ENCODE measurements at places on chromosomes 3 and 15.

GRCh38 chr3:151305060-151305774, 11.4 kb downstream of the GPR87 start:
- no peak for DNase-seq

DNA sequence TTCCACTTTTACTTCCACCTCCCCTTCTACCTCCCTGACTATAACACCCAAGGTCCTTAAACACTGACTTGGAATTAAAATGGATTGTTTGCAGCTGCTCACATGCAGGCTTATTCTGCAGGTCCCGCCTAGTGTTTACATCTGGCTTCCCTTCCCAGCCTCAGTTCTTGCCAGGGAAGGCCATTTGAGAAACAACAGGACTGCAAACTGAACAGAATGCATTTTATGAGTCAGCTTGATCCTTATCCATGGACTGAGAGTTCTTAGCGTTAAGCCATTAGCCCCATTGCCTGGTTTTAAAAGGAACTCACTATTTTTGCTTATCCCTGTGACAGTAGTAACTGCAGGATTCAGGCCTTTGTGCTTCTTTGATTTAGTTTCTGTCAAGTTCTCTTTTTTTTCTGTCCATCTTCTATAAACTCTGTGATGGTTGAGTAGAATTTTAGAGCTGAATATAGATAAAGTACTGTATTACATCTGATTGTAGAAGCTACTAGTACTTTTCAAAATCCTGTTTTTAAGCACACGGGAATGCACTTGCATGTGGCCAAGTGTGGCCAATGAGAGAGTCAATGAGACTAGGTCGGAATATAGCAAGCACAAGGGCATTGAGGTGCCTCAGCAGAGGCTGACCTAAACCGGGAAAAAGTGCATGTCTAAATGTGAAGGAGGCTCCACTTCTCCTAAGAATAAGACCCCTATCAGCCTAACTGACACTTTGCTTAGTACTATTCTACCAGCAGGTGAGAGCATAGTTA, 106.4 kb downstream of the TUSC7 start:
- DNase-seq, result no peak

GRCh38 chr15:39127925-39128617, 452.8 kb upstream of the THBS1 start:
- DNase-seq, result no peak

DNA sequence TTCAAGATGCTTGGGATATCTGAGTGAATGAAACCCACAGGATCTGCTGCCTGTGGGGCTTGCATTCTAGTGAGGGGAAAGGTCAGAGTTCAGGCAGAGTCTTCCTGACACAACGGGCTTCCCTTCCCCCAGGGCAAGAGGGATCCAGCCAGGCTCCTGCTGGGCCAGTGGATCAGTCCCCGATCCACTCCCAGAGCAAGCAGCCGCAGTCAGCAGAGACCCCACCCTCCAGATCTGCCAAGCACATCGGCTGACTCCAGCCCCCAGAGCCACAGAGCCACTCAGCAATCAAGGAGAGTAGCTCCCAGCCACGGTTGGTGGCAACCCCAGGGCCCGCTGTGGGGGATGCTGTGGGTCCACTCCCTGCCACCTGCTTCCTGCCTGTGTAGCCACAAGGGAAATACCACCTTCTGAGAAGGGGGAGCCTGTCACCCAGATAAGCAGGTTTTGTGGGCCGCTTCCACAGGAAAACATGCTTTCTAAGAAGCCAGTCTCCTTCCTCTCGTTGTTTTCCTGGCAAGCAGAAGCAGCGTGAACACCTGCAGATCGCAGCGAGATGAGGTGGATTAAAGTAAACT, 44.9 kb downstream of the CPN2 start:
- no peak for DNase-seq

GRCh38 chr3:182692021-182692420, 101.3 kb upstream of the ATP11B start:
- DNase-seq, result no peak

- no peak for DNase-seq
Measured at GRCh38 chr15:81296673-81297072, 27.3 kb downstream of the STARD5 start.

DNA sequence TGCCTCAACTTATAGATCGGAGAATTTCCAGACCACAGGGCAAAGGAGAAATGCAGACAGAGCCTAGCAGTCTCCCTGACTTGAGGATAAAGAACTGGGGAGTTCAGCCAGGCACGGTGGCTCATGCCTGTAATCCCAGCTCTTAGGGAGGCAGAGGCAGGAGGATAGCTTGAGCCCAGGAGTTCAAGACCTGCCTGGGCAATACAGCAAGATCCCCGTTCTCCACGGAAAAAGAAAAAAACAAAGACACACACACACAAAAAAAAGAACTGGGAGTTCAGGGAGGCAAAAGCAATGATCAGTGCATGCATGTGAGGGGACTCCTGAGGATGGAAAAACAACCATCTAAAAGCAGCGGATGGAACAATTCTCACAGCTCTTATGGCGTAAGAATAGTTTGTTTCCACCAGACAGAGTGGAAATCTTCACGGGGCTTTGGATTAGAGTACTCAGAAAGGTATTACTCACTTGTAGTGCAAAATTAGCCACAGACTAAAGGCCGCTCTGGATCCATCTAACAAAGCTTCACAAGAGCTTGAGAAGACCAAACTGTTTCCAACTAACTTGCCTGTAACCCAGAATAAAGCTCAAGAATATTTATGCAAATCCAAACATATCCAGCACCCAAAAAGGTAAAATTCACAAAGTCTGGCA, 16.3 kb downstream of the SEC11A start:
- no peak for DNase-seq

- no peak for DNase-seq
Measured at GRCh38 chr3:145094355-145094941, 1066.5 kb downstream of the PLOD2 start.

- no peak for DNase-seq
Measured at GRCh38 chr3:116808725-116809124, 99.1 kb downstream of the TUSC7 start.

DNA sequence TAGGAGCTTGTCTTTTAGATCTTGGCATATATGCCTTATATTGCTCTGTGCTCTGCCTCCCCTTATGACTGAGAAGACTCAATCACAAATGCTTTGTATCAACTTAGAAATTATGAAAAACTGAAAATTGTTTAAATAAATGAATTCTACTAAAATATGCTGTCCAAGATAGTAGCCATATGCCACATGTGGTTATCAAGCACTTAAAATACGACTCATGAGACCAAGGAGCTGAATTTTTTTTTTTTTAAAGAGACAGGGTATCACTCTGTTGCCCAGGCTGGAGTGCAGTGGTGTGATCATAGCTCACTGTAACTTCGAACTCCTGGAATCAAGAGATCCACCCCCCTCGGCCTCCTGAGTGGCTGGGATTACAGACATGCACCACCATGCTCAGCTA, 118.3 kb downstream of the RFTN1 start:
- no peak for DNase-seq

- no peak for DNase-seq
Measured at GRCh38 chr3:27659279-27660021, 62.7 kb downstream of the EOMES start.

- DNase-seq, result no peak
Measured at GRCh38 chr15:40493089-40493840, 22.5 kb downstream of the CHST14 start.

- DNase-seq, result no peak
Measured at GRCh38 chr3:135513106-135514059, 452.1 kb upstream of the PPP2R3A start.

DNA sequence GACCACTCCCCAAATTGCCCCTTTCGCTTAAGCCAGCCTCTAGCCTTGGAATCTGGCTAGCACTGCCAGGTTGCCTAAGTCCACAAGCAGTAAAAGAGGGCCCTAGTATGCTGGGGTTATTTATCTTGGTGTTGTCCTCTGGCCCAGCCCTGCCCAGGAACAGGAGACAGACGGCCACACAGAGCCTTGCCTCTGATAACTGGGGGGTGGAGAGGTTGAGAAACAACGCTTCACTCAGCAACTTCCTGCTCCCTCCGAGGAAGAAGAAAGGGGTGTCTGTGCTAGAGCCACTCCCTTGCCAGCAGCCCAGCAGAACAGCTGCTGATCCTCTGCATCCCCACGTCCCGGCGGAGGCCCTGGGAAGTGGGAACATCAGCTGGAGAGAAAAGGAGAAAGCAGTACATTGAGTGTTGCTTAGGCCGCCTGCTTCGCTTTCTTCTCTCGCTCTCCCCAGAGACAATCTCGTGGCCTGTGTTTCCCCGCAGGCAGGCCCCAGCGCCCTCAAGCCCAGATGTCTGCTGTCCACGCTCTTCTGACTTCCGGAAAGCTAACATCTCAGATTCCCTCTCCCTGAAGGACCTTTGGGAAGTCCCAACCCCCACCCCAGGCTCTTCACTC, 22.6 kb upstream of the C3orf70 start:
- DNase-seq, result no peak

DNA sequence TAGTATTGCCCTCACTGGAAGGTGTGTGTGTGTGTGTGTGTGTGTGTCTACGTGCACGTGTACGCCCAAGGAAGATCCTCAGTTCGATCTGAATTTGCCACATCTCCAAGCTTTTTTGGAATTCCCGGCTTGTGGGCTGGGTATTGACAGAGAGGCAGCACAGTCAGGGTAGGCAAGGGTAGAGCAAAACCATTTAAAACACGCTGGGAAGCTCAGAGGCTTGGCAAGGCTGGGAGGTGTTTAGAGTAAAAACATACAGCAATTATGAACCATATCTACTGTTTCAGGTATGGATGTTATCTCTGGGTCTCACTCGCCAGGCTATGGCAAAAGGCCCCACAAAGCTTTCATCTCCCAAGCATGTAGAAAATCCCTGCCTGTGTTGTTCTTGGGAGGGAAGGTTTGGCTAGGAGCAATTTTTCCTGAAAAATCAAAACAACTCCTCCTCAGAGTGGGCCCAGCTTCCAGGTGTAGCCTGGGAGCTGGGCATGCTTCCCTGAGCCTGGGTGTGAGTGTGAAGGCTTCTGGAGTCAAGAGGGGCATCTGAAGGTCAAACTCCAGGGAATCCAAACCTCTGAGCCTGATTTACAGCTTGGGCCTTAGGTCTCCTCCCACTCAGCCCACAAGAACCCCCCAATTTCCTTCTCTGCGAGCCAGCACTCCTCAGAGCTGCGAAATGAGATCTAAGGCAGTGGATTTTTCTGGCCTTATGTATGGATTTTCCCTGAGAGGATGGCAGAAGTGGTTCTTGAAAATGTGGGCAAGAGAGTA, 244.8 kb upstream of the TPRG1 start:
- no peak for DNase-seq

GRCh38 chr15:80888846-80889245, 100.8 kb downstream of the MESD start:
- DNase-seq, result no peak

GRCh38 chr3:143831208-143831607, 17.1 kb downstream of the SLC9A9 start:
- no peak for DNase-seq

DNA sequence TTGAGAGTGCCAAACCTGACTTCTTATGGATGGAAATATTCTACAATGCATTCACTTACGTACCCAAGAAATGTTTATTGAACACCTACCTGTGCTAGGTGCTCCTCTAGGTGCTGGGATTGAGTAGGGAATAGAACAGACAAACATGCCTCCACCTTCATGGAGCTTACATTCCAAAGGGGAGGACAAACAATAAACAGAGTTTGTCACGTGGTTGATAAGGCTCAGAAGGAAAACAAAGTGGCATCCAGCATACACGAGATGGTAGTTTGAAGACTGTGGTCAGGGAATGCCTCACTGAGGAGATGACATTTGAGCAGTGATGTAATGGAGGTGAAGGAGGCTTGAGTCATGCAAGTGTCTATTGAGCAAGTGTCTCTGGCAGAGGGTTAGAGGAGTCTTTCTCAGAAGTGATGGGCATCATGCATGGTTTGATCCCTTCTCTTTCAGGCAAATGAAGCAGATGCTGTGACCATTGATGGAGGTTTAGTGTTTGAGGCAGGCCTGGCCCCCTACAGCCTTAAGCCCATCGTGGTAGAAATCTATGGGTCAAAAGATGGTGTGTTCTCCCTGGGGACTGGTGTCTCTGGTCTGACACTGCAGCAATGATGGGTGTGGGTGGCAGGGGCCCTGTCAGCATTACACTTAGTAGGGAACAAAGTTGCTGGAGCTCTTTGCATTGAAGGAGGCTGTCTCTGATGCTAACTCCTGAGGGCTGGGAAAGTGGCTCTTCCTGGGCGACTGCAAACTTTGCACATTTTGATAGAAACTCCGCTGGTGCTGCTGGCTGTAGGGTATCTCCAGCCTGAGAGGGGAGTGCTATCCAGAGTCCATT, 29.7 kb upstream of the TOPBP1 start:
- no peak for DNase-seq

- DNase-seq, result no peak
Measured at GRCh38 chr3:86988235-86988634, 2.7 kb downstream of the VGLL3 start.

GRCh38 chr15:39874890-39875549, 45.0 kb downstream of the GPR176 start:
- DNase-seq, result no peak

DNA sequence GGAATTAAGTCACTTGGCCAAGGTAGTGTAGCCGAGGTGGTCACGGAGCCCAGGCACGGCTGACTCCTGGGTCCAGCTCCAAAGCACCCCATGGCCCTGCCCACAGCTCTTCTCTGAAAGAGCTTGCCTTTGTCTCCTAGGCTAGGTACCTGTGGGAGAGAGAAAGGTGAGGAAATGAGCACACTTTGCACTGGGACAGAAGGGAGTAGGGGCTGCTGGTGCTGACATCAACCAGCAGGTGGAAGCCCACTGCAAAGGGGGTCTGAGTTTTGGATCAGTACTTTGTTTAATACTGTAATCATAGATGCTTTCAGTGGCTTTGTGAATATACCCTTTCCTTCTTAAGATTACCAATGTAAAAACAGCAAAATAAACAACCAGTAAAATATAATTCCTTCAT, 128.3 kb upstream of the EIF1B start:
- no peak for DNase-seq

DNA sequence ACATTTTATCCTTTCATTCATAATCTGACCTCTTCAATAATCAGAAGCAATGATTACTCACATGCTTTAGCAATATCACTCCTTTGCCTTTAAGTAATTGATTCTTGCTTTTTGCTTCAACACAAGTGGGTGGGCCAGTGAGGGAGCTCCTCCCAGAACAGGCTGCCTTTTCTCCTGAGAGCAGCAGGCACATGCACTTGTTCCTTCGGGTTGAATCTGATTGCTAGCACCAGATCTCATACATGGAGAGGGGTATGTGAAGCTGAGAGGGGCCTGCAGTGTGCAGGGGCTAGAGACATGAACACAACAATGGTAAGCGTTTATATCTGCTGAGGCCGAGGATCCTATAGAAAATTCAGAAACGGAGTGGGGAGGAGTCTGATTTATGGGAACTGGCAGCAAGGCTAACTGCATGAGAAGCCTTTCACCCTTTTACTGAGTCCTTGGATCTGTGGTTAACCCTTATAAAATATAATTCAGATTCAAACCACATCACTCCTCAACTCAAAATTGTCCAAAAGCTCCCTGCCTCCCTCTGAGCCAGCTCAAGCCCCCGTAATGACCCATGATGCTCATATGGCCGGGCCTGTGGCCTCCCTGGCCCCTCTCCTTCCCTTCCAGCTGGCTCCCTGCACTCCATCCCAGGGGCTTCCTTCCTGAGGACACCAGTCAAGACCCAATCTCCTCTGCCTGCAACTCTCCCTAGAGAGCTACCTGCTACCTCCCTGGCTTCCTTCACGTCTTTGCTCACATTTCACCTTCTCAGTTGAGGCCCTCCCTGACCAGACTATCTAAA, 32.4 kb downstream of the ZNF445 start:
- DNase-seq, result no peak

- DNase-seq, result no peak
Measured at GRCh38 chr3:102265720-102266119, 169.1 kb upstream of the ZPLD1 start.

Data from omental fat pad (tissue), 4 donors.